ENCODE measurements at places on chromosomes 2 and 18.

DNA sequence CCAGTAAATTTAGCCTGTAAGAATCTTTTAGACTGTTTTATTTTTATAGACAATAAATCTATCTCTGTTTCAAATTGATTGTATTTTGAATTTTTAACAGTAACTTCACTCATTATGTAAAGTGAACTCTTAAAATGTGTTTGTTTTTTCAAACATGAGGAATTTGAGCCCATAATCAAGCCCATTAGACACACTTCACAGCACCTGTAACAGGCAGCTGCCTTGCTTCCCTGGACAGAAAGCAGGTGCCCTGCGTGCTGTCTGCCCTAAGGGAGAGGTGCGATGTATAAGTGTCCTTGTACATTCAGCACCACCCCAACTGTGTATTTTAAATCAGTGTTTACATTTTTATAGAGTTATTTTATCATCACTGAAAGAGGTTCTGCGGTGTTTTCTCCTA is 186.5 kb upstream of the TPO start:
- H3K27me3 ChIP-seq = no peaks in the 10 kb centered on the region
- H3K27ac ChIP-seq = no peak overlapping the region
- DNase-seq = no peak
- H3K4me3 ChIP-seq = no peak overlapping the region
- H3K4me1 ChIP-seq = no peaks in the 10 kb centered on the region

- H3K4me3 ChIP-seq = no peak overlapping the region
- no peak for DNase-seq
- peaks cover 3% of the 10 kb centered on the region for H3K4me1 ChIP-seq
- no peaks in the 10 kb centered on the region for H3K27me3 ChIP-seq
These were observed 95.9 kb downstream of the ZFP36L2 start for GRCh38 chr2:43130548-43130875.

DNA sequence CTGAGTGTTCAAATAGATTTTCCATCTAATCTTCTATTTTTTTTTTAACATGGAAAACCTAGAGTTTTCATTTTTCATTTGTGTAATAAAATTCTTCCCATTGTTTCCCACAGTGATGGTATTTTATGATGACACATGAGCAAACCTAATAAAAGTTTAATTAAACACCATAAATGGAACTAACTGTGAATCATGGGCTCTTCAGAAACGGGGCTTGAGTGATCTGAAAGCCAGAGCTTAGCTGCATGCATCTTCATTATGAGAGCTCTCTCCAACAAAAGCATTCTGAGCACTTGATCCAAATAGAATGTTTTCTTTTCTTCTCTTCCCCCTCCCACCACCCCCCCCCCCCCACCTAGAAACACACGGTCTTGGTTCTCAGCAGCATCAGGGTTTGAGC is 82.1 kb upstream of the REV1 start:
- no peak for DNase-seq
- H3K4me1 ChIP-seq = no peaks in the 10 kb centered on the region
- H3K27ac ChIP-seq = no peak overlapping the region
- no peaks in the 10 kb centered on the region for H3K36me3 ChIP-seq

DNA sequence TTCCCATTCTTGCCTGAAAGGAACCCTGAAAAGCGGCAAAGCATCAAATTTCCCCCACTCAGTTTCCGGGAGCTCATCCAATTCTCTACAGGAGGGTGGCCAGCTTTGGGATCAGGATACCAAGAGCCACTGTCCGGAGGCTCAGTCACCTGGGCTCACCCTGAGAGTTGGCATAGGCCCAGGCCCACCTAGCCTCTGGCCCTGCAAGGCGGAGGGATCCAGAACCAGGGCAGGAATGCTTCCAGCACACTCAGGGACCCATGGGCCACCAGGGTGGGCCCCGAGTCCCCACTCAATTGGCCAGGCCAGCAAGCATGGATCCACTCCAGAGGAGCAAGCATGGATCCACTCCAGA is 432.9 kb upstream of the MYT1L start:
- peaks cover 13% of the 10 kb centered on the region for H3K4me1 ChIP-seq
- H3K27me3 ChIP-seq = no peaks in the 10 kb centered on the region

- no peak for DNase-seq
- H3K27me3 ChIP-seq = no peaks in the 10 kb centered on the region
- H3K4me1 ChIP-seq = no peaks in the 10 kb centered on the region
- H3K27ac ChIP-seq = no peak overlapping the region
These were observed 7.2 kb upstream of the SS18 start for GRCh38 chr18:26097563-26097962.

- H3K4me3 ChIP-seq = no peak overlapping the region
- no peaks in the 10 kb centered on the region for H3K4me1 ChIP-seq
- H3K27ac ChIP-seq = no peak overlapping the region
- no peaks in the 10 kb centered on the region for H3K27me3 ChIP-seq
These were observed 72.4 kb upstream of the KIF5C start for GRCh38 chr2:148802448-148803220.

GRCh38 chr2:224638301-224638823 is 53.2 kb upstream of the CUL3 start:
- H3K27ac ChIP-seq = no peak overlapping the region
- H3K4me1 ChIP-seq = no peaks in the 10 kb centered on the region

DNA sequence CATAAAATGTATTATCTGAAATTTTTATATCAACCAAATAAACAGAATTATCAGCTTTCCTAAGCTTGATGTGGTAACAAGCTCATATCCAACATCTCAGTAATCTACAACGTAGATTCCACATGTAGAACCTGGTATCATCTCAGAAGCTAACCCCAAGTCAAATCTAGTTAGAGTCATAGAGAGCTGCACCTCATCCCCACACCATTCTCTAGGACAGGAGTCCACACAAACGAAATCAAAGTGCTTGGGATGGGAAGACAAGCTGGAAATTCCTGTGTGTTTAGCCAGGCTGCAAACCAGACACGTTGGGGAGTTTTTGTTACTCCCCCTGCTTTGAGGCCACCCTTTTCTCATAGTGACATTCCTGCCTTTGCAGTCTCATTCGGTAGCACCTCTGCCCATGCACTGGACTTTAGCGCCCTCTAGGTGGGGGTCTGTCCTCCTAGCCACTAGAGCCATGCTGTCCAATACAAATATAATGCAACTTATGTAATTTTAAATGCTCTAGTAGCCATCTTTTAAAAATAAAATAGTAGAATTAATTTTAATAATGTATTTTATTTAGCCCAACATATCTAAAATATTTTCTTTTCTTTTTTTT is 28.1 kb upstream of the SATB2 start:
- H3K27me3 ChIP-seq = no peaks in the 10 kb centered on the region
- H3K4me1 ChIP-seq = no peaks in the 10 kb centered on the region
- H3K36me3 ChIP-seq = no peaks in the 10 kb centered on the region
- no peak overlapping the region for H3K27ac ChIP-seq

Measured in ovary (tissue), 10 donors.